ENCODE measurements at places on chromosomes 13 and 19.

DNA sequence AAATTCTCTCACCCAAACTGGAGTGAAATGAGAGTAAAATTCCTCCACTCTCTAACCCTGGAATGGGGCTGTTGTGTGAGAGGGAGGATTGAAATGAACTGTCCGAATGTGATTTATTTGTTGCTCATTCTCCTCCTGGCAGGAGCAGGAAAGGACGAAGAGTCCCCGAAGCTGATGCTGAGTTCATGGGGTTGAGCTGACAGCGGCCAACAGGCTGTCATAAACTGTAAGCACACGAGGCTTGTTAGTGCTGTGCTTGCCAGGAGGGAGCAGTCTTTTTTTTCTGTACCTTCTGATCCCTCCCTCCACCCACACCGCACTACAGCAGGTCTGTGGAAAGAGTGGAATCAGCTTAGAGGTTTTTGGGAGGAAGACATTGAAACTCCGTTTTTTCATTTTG, 33.1 kb upstream of the ZNF331 start:
- DNase-seq, result no peak

- no peak for DNase-seq
Observed at GRCh38 chr19:54035215-54036178, 28.2 kb downstream of the VSTM1 start.

GRCh38 chr19:58387338-58388174, 487 bp downstream of the RPS5 start:
- no peak for DNase-seq

DNA sequence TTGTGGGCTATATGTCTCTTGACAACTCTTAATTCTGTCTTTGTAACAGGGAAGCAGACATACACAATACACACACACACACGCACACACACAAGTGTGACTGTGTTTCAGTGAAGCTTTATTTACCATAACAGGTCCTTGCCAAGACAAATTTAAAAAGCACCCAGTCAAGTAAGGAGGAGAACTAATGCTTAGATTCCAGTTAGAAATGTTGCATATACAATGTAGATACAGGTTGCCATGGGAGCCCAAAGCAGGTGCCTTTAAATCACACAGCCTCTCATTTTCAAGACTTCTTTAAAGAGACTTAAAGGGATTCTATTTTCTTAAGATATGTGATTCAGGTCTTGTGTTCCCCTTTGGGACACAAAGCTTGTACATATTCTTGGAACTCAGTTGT, 1551.9 kb downstream of the EFNB2 start:
- DNase-seq, result no peak

- no peak for DNase-seq
Observed at GRCh38 chr13:110677731-110678545, 28.0 kb downstream of the CARS2 start.

GRCh38 chr13:98221234-98221633, 44.2 kb upstream of the RNF113B start:
- DNase-seq, result no peak

- DNase-seq, result no peak
Observed at GRCh38 chr19:45952686-45953505, 20.8 kb downstream of the NOVA2 start.

DNA sequence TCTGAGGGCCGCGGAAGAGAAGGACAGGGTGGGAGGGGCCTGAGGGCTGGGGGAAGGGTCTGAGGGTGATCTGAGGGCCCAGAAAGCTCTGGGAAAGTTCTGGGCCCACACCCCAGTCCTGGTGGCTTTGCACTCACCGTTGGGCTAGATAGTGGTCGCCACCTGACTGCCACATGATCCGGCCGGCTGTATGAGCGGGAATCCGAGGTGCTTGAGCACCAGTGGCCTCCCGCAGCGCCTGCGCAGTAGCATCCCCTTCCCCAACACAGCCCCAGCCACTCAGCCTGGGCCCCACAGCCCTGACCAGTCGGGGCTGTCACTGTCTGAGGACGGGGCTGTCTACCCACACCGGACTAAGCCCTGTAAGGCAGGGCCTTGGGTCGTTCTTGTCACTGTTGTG, 15.0 kb downstream of the PRODH2 start:
- DNase-seq, result no peak

Measured in activated naive CD4-positive, alpha-beta T cell (primary cell).